Activated CD4-positive, CD25-positive, alpha-beta regulatory T cell (primary cell): ENCODE measurements at places on chromosomes 7 and 10.

DNA sequence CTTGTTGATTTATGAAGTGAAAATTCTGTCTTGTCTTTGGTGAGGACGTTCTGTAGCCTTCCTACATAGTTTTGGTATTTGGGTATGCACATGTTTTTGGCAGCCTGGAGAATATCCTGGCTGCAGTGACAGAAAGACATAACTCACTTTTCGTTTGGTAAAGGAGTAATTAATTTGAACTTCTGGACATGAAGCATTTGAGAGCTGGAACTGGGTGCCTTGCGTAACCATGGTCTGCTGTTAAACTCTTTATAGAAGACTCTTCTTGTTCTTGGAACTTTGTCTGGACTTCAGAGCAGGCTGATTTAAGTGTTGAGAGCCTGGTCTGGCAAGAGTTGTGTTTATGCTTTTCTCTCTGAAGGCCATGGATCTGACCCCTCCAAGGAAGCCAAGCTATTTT is 231.3 kb downstream of the LRMDA start:
- no peak for DNase-seq

DNA sequence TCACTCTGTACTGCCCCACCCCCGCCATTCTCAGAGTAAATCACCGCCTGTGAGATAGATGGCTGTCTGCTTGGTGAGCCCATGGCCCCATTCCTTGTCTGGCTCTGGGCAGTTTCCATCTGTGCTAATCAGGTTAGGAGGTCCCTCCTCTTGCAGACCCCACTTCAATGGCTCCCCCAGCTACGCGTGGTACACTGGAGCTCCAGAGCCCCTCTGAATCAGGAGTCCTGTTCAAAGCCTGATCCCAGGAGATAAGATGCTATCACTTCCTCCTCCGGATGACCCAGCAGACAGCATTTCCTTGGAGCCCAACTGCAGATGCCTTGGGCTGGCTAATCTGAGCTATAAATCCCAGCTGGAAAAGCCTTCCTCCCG is 122.3 kb downstream of the SH3PXD2A start:
- DNase-seq = no peak

GRCh38 chr10:11003679-11004078 is 14.0 kb upstream of the CELF2 start:
- no peak for DNase-seq

- no peak for DNase-seq
These were observed 12.7 kb downstream of the TAS2R38 start for GRCh38 chr7:141960687-141961422.

- no peak for DNase-seq
These were observed 21.0 kb downstream of the ACTA2 start for GRCh38 chr10:88931548-88931947.

DNA sequence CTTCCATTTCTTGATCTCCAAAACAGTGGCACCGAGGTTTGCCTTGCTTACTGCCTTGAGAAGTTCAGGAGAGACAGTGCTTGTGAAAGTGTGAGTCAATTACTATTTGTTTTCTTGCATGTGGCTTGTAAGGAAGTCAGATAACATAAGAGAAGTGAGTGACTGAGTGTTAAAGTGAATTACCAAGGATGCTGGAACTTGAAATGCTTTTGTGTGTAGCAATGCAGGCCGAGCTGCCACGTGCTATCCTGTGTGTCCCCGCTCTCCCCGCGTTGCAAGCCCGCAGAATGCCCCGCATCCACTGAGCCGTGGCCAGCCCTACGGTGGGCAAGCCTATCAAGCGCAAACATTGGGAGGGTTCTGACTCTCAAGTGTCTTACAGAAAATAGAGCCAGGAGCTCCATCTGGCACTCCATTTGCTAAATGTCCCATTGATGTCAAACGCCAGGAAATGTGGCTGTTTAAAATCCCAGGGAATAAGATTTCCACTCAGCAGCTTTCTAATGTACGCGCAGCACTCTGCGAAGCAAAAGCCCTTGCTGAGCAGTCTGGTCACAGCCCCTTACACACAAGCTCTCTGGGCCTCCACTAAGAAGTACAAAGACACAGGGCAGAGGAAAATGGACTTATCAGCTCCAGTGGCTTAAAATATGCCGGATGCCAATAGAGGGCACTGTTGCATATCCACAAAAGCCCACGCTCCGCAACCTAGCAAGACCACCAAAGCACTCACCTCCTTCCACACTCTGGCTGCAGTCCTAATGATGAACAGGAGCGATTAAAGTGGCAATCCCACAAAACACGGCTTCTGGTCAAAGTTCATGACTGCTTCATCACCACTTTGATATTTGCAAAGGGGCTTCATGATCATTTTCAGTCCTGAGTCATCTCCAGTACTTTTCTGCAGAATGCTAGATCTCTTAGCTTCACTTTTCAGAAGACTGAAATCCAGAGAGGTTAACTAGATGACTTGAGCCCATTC is 158.0 kb upstream of the ITGB1 start:
- DNase-seq = no peak

- DNase-seq = no peak
These were observed 6.1 kb upstream of the GPR85 start for GRCh38 chr7:113092762-113093161.

DNA sequence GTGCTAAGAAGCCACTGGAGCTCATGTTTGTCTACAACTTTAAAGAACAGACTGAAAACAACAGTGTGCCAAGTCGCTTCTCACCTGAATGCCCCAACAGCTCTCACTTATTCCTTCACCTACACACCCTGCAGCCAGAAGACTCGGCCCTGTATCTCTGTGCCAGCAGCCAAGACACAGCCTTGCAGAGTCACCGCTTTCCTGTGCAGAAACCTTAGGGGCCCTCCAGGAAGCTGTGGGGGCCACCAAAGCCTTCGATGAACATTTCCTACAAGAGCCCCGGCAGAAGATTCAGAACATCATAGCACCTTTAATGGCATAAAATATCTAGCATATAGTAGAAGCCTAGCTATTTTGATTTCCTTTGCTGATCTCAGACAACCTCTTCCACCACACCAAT is 88.0 kb upstream of the PRSS58 start:
- no peak for DNase-seq

GRCh38 chr7:2014391-2015241 is 218.1 kb downstream of the MAD1L1 start:
- no peak for DNase-seq

GRCh38 chr7:32942415-32943251 is 14.6 kb upstream of the FKBP9 start:
- peak; percentile 56 for DNase-seq

DNA sequence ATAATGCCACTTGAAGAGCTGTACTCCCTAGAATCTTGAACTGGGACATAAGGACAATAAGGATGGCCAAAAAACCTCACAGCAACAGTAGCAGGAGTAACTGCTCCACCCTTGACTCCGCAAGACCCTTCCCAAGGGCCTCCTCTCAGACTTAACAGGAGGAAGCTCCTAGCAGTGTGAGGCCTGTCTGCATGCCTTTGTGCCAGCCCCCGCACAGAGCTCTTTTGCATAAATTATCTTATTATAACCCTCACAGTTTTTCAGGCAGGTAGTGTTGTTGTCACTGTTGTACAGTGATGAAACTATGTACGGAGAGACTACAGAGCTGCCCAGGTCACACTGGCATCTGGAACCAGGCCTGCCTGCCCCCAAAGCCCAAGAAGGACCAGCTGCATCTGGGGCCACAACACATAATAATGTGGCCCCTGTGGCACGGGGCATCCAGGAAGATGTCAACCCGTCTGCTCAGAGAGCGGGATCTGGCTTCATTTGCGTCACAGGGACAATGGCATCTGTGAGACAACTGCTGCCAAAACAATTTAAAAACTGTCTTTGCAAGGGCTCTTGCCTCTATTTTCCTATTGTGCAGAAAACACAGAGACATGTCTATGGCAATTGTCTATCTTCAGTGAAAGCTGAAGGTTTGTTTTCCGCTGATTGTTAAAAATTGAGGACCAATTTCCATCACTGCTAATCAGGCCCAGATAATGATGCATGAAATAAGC is 249.3 kb upstream of the GRB10 start:
- no peak for DNase-seq

DNA sequence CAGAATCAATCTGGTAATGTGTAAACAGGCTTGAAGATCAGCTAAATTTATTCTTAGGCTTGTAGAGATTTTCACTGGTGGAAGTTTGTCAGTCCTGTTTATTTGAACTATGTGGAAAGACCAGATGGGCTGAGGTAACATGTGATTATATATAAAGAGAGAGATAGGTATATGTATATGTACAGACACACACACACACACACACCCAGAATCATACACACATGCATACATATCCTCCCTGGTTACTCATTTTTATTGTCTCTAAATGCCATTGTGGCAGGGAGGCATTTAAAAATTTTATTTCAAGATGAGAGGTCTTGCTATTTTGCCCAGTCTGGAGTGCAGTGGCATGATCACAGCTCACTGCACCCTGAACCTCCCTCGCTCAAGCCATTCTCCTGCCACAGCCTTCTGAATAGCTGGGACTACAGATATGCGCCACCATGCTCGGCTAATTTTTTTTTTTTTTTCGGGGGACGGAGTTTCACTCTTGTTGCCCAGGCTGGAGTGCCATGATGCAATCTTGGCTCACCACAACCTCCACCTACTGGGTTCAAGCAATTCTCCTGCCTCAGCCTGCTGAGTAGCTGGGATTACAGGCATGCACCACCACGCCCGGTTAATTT is 78.1 kb upstream of the CYTH3 start:
- no peak for DNase-seq

DNA sequence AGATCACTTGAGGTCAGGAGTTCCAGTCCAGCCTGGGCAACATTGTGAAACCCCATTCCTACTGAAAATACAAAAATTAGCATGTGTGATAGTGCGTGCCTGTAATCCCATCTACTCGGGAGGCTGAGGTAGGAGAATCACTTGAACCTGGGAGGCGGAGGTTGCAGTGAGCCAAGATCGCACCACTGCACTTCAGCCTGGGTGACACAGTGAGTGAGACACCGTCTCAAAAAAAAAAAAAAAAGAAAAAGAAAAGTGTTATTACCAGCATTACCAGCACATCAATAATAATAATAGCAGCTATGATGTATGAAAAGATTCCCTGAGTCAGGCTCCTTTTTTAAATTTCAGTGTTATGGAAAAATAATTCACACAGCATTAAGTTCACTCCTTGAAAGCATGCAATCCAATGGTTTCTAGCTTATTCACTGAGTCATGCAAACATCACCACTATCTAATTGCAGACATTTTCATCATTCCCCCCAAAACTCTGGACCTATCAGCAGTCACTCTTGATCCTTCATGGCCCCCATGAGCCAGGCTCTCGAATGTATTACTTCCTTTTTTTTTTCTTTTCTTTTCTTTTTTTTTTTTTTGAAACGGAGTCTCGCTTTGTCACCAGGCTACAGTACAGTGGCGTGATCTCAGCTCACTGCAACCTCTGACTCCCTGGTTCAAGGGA is 228.4 kb downstream of the FANK1 start:
- DNase-seq = no peak

- DNase-seq = no peak
These were observed 17.2 kb downstream of the CCL24 start for GRCh38 chr7:75796420-75796819.

DNA sequence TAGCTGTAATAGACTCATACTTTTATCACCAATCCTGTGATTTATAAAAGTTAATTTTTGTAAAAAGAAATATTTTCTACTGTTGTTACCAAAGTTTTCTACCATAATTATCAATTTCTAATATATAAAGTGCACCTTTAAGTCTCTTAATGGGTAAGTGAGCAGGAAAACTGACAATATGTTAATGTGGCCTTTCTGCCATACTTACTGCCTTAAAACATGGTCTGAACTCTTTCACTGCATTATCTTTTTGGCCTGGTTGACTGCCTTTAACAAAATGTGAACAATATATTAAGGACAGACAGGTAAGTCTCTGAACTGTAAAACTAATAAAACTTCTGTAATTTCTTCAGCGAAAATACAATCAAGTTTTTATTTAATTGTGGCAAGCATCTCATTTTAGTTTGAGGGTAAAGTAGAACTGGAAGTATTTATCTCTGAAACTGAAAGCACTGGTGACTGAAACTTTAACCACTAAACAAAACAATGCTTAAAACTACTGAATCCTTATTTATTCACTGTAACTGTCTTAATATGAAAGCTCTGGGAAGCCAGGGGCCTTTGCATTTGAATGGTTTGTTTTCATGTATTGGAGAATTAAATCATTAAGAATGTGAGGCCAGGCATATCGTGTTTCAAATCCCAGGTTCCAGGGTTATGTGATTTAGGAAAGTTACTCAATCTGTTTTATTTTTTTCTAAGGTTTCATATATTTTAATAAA is 948.8 kb upstream of the POT1 start:
- DNase-seq = no peak

DNA sequence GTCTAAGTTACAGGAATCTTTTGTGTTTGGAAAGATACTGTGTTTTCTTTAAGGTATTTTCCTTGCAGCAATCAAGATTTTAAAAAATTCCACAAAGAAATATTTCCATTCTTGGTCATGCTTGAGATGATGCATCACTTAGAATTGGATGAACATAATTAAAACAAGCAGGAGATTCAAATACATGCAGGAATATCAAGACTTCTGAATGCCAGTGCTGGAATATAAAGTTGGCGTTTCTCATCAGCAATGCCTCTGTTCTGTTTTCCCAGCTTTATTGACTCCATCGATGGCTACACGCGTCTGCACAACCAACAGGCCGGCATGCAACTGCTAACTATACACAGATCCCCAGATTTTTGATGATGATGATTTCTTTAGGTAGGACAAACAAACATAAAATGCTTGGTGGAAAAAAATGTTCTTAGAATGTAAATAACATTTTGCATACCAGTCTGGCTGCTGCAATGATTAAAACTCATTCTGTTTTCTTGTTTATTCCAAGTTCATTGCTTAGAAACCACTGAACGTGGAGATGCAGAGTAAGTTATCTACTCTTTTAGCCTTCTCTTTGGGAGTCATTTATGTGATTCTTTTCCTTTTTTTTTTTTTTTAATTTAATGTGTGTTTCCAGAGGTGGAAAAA is 91.3 kb upstream of the FAM171A1 start:
- DNase-seq = no peak

- DNase-seq = no peak
These were observed 32.8 kb upstream of the VIPR2 start for GRCh38 chr7:159177284-159177953.

DNA sequence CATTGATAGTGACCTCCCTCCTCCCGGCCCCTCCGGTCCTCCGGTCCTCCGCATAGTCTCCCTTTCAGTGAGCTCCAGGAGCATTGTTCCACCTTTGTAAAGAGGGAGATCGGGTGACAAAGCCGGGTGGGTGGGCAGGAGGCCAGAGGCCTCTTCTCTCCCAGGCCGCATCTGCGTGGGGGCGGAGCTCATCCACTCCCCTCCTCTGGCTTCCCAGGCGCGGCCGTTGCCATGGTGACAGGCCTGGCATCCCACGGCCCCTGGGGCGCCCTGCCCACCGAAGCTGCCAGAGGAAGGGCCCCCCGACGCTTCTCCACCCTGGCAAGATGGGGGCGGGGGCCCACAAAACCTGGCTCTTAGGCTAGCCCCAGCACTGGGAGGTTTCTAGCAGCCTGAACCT is 4.4 kb upstream of the FZD9 start:
- no peak for DNase-seq

DNA sequence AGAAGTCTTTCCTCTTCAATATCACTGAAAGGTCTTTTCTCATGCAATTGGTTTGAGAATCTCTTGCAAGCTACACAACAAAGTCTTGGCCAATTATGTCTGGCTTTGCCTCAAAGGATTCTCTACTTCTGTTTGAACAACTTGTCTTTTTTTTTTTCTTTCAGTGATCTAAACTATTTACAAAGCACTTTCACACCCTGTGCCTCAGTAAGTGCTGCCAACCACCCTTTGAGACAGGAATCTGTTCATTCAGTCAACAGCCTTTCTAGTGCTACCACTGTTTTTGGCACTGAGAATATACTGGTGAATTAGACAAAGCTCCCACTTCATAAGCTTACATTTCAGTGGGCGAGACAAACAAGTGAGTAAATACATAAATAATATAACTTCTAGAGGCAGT is 26.9 kb upstream of the SDK1 start:
- no peak for DNase-seq

- no peak for DNase-seq
These were observed 761 bp downstream of the PTF1A start for GRCh38 chr10:23192712-23193434.
